ENCODE measurements at places on chromosomes 16 and 17. TPM values are rescaled to one million over a fixed set of nuclear protein-coding genes. Genes with fewer than 3 reads are reported as not detected.

DNA sequence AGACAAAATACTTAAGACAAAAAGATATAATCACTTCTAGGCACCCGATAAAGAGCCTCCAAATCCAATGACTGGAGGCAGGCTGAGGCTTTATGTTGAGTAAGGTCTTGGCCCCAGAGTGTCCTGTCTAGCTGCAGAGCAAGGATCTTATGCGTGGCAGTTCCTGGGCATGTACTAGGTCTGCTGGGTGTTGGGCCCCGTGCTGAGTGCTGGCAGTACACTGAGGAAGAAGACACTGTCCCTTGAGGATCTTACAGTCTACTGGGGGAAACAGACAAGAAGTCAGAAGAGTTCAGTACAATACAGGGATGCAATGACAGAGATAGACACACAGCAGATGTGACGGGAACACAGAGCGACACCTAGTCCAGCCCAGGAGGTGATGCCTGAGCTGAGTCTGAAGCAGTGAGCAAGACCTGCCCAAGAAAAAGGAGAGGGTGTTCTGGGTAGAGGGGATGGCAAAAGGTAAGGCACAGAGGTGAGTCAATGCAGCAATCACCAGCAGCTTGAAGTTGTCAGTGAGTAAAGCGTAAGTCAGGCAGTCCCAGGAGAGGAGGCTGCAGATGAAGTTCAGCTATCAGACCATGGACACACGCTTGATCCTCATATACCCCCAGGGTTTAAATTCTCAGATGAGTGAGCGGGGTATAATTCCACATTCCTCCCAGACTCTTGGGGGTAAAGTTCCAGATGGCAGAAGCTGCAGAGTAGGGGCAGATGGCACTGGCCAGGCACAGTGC is 18.1 kb downstream of the MAP3K14 start:
- no peak overlapping the region for H3K27ac ChIP-seq
- no peaks in the 10 kb centered on the region for H3K36me3 ChIP-seq
- peaks cover 8% of the 10 kb centered on the region for H3K4me1 ChIP-seq

GRCh38 chr16:3087243-3088235 is 11.6 kb downstream of the ZSCAN10 start:
- H3K36me3 ChIP-seq: no peaks in the 10 kb centered on the region
- H3K27me3 ChIP-seq: no peaks in the 10 kb centered on the region
- H3K27ac ChIP-seq: no peak overlapping the region
- H3K4me1 ChIP-seq: no peaks in the 10 kb centered on the region
- no peak for DNase-seq

GRCh38 chr17:76232342-76232741 is 8.0 kb downstream of the RNF157 start:
- DNase-seq: no peak
- H3K27me3 ChIP-seq: no peaks in the 10 kb centered on the region
- H3K36me3 ChIP-seq: no peaks in the 10 kb centered on the region
- no peaks in the 10 kb centered on the region for H3K4me1 ChIP-seq

- no peaks in the 10 kb centered on the region for H3K36me3 ChIP-seq
- no peak overlapping the region for H3K27ac ChIP-seq
Measured at GRCh38 chr16:6190776-6191175, 1093.2 kb upstream of the EEF2KMT start.

- H3K27me3 ChIP-seq: no peaks in the 10 kb centered on the region
- H3K27ac ChIP-seq: no peak overlapping the region
- no peak for DNase-seq
- peaks cover 1% of the 10 kb centered on the region for H3K4me1 ChIP-seq
- H3K4me3 ChIP-seq: no peak overlapping the region
Measured at GRCh38 chr16:84726669-84727467, 27.1 kb downstream of the USP10 start.

DNA sequence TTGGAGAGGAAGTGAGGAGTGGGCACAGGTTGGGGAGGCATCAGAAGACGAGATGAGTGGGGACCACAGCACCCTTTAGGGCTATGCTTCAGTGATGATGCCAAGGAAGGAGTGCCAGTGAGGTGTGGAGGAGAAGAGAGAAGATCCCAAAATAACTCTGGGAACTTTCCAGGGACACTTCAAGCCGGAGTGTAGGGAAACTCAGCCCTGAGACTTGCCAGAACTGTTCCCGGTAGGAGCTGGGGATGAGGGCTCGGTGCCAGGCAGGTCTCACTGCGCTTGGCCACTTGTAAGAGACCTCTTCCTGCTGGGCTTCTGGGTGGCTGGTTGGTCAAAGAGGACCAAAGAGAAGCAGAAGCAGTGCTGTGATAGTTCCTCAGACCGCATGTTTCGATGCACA is 63.6 kb downstream of the SHISA6 start:
- no peak for DNase-seq
- H3K27me3 ChIP-seq: no peaks in the 10 kb centered on the region
- no peak overlapping the region for H3K27ac ChIP-seq
- no peak overlapping the region for H3K4me3 ChIP-seq

- H3K27ac ChIP-seq: no peak overlapping the region
- H3K36me3 ChIP-seq: no peaks in the 10 kb centered on the region
- no peak for DNase-seq
- no peaks in the 10 kb centered on the region for H3K27me3 ChIP-seq
Measured at GRCh38 chr16:77076839-77077238, 114.2 kb upstream of the MON1B start.

DNA sequence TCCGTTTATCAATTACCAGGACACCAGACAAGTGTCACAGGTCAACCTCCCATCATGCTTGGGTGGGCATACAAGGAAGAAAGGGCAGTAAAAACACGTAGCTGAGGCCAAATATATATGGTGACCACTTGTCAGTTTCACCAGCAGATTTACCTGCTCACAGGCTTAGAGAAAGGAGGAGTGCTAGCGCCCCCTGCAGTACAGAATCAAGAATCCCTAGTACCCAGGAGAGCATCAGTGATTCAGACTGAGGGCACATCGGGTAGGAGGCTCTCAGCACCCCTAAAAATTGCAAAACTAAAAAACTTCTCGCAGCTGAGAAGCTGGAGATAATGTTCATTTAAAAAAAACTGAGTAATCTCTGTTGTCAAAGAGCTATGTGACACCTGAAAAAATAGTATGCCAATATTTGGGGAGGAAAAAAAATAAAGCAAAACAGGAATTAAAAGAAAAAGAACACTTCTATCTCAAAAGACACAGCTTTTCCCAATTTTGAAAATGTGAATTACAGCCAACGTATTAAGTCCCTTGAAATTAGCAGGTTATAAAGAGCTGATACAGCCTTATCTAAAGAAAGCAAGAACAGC is 21.2 kb upstream of the MON1B start:
- no peak overlapping the region for H3K27ac ChIP-seq
- no peaks in the 10 kb centered on the region for H3K27me3 ChIP-seq
- no peaks in the 10 kb centered on the region for H3K4me1 ChIP-seq
- H3K36me3 ChIP-seq: no peaks in the 10 kb centered on the region
- H3K4me3 ChIP-seq: no peak overlapping the region

DNA sequence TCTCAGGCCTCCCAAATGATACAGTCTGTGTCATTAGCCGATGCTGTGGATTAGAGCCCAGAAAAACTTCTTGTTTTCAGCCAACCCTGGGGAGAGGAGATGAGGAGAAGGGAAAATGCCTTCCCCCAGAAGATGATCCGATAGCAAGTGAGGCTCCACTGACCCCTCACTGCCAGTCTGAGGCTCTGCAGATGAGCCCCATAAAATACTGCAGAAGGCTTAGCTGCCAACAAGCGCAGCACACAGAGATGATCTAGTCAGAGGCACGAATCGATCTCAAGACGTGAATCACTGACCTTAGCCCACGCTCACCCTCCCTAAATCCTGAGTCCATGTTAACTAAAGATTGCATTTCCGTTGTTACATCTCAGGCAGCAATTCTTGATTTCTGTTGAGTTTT is 31.5 kb downstream of the SALL1 start:
- H3K27ac ChIP-seq: no peak overlapping the region
- no peaks in the 10 kb centered on the region for H3K4me1 ChIP-seq
- H3K4me3 ChIP-seq: no peak overlapping the region

DNA sequence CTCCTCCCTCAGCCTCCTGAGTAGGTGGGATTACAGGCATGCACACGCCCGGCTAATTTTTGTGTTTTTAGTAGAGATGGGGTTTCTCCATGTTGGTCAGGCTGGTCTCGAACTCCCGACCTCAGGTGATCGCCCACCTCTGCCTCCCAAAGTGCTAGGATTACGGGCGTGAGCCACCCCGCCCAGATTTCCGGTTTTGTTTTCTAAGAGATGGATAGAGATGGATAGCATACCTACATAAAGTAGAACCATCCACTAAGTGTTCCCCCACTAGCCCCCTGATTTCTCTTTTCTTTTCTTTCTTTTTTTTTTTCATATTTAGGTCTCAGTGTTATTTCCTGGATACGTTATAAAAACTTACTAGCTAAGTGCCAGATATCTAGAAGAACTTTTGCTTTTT is 2.0 kb downstream of the WSB1 start:
- no peak for DNase-seq
- peak overlapping the region; percentile 64 for H3K4me3 ChIP-seq
- no peaks in the 10 kb centered on the region for H3K27me3 ChIP-seq
- no peaks in the 10 kb centered on the region for H3K4me1 ChIP-seq
- H3K27ac ChIP-seq: no peak overlapping the region
- no peaks in the 10 kb centered on the region for H3K36me3 ChIP-seq

DNA sequence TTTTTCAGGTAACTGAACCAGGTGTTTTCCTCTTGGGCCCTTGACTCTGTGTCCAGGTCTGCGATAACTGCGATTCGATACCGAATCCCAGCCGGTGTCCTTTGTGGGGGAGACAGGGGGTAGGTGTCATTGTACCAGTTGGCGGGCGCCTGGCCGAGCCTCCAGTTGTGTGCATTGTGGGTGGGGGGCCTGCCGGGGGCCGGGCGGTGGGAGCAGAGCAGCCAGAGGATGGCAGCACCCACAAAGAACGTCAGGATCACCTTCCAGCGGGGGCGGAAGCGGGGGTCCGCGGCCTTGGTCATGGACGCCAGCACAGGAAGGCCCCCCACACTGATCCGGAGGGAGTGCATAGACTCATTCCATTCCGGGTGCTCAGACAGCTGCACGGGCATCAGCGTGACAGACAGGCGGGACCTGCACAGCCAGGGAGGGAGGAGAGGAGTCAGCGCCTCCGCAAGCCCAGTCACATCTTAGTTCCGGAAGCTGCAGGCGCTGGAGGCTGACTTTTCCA is 12.3 kb downstream of the CANT1 start:
- no peak overlapping the region for H3K27ac ChIP-seq
- no peaks in the 10 kb centered on the region for H3K36me3 ChIP-seq
- H3K4me3 ChIP-seq: no peak overlapping the region
- DNase-seq: peak; percentile 76
- no peaks in the 10 kb centered on the region for H3K27me3 ChIP-seq

DNA sequence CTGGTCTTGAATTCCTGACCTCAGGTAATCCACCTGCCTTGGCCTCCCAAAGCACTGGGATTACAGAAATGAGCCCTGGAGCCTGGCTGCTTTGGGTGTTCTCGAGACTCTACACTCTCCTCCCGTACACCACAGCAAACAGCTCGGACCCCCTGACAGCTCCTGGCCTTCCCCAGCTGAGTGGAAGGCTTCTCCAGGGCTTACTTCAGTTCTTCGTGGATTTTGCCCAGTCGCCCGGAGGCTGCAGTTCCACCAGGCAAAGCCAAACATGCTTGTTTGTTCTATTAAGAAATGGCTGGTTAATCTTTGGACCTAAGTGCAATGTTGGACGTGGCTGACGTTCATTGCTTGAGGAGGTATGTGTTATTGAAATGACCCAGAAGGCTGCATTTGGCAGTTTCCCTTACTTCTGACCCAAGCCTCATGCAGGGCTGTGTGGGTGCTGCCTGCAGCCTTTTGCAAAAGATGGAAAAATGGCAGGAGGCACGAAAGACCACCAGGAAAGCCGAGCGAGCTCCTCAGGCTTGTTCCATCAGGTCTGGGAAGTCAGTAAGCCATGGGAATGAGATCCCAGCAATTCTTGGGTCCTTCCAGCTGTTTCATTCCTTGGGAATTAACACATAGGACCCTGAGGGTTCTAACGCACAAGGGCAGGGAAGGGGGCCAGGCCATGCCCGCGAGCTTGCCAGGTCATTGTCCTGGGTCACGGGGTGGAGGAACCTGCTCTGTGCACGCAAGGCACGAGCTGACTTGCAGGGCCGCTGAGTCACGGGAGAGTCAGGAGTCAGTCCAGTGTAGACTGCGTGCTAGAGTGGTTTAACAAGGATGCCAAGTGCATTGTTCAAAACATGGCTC is 23.9 kb upstream of the KLHDC4 start:
- H3K36me3 ChIP-seq: no peaks in the 10 kb centered on the region
- no peak overlapping the region for H3K27ac ChIP-seq
- DNase-seq: no peak
- H3K4me1 ChIP-seq: no peaks in the 10 kb centered on the region
- H3K4me3 ChIP-seq: no peak overlapping the region

- H3K4me3 ChIP-seq: no peak overlapping the region
- H3K27ac ChIP-seq: no peak overlapping the region
- no peaks in the 10 kb centered on the region for H3K27me3 ChIP-seq
Measured at GRCh38 chr16:27843800-27844199, 219.7 kb downstream of the GSG1L start.

- no peak overlapping the region for H3K27ac ChIP-seq
- H3K27me3 ChIP-seq: no peaks in the 10 kb centered on the region
- no peak for DNase-seq
- no peaks in the 10 kb centered on the region for H3K36me3 ChIP-seq
- H3K4me1 ChIP-seq: no peaks in the 10 kb centered on the region
Measured at GRCh38 chr16:85578599-85578948, 34.5 kb upstream of the GSE1 start.

DNA sequence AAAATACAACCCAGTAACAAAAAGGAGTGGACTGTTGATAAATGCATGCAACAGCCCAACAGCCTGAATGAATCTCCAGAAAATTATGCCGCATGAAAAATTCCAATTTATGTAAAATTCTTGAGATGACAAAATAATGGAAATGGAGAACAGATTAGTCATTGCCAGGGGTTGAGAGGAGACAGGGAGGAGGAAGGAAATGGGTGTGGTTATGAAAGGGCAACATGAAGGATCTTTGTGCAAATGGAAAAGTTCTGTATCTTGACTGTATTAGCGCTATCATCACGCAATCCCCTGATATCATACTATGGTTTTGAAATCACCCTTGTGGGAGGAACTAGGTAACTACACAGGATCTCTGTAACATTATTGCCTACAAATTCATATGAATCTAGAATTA is 1058.3 kb upstream of the RBFOX1 start:
- H3K4me1 ChIP-seq: no peaks in the 10 kb centered on the region
- DNase-seq: no peak
- H3K27ac ChIP-seq: no peak overlapping the region
- H3K27me3 ChIP-seq: no peaks in the 10 kb centered on the region
- no peak overlapping the region for H3K4me3 ChIP-seq

Gene CTRB2
- 9.1 TPM for total RNA-seq

Gene UMOD
- not detected for total RNA-seq

Gene TMEM88
- 28.6 TPM for total RNA-seq

Gene NDRG4
- total RNA-seq: 8.4 TPM

Gene CAVIN1
- total RNA-seq: 643 TPM

Gene B3GNT9
- 21.3 TPM for total RNA-seq

Gene TPSG1
- 0.81 TPM for total RNA-seq

Gene PDE6G
- total RNA-seq: 0.58 TPM

Gene MT1B
- total RNA-seq: not detected

Gene KRTAP4-6
- total RNA-seq: not detected

Gene EPX
- not detected for total RNA-seq
